ENCODE measurements at places on chromosomes 1 and 21.
A peak's percentile ranks its signal among the peaks of the same experiment; 100 is the strongest.

DNA sequence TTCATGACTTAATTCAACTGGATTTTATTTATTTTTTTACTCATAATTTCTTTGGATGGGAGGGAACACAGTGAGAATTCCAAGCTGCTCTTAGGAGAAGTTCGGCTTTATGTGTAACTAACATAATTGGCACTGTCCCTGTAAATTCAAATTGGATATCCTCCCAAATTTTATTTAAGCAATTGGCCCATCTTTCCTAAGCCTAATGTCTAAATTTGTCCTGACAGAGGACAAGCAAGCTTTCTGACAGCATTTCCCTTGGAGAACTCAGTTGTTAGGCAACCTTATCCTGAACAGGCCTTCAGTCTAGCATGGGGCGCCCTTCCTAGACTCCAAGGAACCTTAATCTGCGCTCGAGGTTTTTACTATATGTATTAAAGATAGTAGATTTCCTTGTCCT, 550.3 kb downstream of the NUF2 start:
- DNase-seq = no peak

GRCh38 chr1:69648486-69648885, 80.8 kb downstream of the LRRC7 start:
- DNase-seq = no peak

GRCh38 chr1:81493102-81493869, 307.4 kb upstream of the ADGRL2 start:
- no peak for DNase-seq

GRCh38 chr1:73821520-73821919, 376.5 kb downstream of the LRRIQ3 start:
- DNase-seq = no peak

DNA sequence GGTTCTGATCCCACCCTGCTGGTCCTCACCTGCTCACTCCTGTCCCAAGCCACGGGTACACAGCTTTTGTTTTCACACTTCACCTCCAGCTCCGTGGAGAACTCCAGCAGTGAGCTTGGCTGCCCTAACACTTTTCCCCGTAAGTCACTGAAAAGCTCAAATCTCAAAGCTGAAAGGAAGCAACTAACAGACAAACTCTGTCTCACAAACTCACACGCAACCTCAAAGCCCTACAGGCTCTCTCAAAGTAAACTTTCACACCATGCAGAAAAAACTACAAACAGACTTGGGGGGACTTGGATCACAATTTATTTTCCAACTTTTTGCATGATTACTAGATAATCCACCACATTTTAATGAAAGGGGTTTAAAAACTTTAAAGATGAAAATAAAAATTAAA, 88.3 kb downstream of the AK5 start:
- no peak for DNase-seq

DNA sequence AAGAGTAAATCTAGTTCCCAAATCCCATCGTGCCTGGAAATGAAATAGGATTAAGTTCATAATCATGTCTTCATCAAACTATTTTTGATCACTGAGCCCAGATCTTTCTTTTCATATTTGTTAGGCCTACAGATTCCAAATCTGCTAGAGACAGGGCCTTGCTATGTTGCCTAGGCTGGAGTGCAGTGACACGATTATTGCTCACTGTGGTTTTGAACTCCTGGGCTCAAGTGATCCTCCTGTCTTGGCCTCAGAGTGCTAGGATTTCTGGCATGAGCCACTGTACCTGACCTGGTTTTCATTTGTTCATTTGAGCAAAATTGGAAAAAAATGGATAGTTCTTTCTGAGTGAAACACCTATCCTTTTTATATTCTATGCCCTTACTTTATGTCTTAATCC, 28.0 kb upstream of the DIPK1A start:
- no peak for DNase-seq

DNA sequence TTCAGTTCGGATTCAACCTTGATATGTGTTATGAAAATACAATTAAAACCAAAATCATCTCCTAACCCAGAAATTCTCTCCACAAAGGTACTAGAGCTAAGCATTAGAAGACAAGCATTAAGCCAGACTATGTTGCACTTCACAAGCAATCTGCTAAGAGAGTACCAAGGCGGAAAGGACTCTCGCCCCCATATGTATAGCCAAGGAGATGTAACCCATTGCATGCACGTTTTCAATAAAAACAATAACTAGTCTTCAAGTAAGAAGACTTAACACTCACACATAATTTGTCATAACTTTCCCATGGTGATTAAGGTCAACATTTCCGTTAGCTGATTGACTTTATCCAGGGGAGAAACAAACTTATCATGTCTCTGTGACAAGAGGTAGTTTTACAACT, 27.6 kb upstream of the PTPRC start:
- DNase-seq = no peak

DNA sequence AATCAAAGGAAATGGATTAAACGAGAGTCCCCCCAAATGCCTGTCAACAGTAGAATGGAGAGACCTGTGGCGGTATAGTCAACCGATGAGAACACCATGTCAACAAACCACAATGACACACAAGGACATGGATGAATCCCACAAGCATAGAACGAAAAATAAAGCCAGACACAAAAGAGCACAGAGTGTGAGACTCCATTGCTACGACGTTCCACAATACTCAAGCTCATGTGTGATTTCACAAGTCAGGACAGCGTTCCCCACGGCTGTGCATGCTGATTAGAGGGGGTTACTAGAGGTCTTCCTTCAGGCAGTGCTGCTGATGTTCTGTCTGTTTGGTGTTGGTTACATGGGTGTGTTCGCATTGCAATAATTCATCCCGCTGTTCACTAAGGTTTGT, 5.8 kb upstream of the PLA2G2D start:
- DNase-seq = no peak

GRCh38 chr1:107677697-107678096, 287.3 kb downstream of the VAV3 start:
- no peak for DNase-seq

- DNase-seq = no peak
These were observed 122.6 kb downstream of the NTNG1 start for GRCh38 chr1:107263291-107263915.

DNA sequence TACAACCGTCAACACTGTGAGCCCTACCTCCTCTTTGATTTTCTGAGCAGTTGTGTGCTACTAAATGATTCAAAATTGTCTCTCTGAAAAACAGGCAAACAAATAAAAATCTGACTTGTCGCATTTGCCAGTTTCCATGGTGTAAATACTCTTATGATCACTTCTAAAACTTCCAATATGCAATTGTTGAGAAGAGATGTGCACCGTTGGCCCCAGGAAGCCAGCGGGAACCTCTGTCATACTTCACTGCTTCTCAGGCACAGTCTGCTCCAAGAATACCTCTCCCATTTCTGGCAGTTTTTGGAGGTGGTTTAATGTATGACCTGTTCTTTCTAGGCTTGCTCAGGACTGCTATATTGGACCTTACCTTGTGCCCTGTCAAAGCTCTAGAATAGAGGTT, 196.0 kb upstream of the NCAM2 start:
- no peak for DNase-seq

GRCh38 chr1:53062708-53063591, 937 bp downstream of the PODN start:
- no peak for DNase-seq

- no peak for DNase-seq
These were observed 222.4 kb upstream of the B3GALT2 start for GRCh38 chr1:193408782-193409293.

DNA sequence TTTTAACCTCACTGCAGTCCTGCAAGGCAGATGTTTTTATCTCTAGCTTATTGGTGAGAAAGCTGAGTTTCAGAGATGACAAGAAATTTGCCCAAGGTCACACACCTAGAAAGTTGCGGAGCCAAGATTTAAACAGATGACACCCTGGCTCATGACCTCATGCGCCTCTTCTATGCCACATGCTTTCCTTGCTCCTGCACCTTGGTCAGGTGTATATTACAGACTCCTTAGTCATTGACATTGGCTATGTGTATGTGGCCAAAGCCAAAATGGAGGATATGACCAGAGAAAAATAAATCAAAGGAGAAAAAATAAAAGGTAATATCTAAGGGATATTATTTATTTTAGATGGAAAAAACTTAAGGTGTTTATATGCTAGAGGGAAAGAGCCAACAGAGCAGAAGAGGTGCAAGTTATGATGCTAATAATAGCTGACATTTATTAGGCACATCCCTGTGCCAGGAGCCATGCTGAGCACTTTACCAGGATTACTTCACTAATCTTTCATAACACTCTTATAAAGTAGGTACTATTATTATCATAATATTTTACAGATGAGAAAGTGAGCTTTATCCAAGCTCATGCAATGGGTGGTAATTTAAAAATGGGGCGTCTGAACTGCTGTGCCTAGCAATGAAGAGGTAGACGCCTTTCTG, 13.8 kb upstream of the MYOC start:
- DNase-seq = no peak

GRCh38 chr1:1202831-1203560, 3.4 kb downstream of the TNFRSF18 start:
- DNase-seq = no peak

GRCh38 chr1:100941098-100941527, 45.2 kb downstream of the SLC30A7 start:
- no peak for DNase-seq

DNA sequence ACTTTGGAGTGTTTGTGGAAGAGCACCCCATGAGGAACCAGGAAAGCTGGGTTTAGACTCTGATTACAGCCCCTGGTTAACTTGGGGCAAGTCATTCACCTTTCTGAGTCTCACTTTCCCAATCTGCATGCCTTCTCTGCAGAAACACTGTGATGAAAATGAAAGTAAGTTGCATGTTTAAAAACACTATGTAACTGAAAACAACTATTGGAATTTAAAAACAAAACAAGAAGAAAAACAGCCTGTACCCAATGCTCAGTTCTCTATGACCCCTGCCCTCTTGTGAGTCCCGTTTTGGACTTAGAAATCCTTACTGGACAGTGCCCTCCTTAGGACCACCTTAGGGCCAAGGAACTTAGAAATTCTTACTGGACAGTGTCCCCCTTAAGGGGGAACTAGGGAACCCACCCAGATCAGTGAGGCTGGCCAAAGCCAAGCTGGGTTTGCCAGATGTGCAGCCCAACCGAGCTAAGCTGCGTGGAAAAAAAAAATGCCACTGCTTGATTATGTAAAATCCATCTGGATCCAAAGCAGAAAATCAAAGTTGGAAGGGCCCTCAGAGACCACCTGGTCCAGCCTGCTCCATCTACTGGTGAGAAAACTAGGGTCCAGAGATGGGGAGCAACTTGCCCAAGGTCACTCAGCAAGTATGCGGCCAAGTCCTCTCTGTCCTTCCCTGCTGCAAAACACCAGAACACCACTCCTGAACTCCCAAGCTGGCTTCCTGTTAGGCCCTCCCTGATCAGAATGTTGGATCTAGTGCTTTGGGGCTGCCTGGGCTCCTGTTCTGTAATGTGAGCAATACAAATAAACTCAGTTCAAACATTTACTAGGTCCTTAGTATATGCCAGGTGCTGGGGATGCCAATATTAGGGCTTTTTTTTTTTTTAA, 77.7 kb downstream of the MRPL37 start:
- no peak for DNase-seq

- DNase-seq = no peak
These were observed 14.9 kb downstream of the IL20 start for GRCh38 chr1:206880314-206880713.

DNA sequence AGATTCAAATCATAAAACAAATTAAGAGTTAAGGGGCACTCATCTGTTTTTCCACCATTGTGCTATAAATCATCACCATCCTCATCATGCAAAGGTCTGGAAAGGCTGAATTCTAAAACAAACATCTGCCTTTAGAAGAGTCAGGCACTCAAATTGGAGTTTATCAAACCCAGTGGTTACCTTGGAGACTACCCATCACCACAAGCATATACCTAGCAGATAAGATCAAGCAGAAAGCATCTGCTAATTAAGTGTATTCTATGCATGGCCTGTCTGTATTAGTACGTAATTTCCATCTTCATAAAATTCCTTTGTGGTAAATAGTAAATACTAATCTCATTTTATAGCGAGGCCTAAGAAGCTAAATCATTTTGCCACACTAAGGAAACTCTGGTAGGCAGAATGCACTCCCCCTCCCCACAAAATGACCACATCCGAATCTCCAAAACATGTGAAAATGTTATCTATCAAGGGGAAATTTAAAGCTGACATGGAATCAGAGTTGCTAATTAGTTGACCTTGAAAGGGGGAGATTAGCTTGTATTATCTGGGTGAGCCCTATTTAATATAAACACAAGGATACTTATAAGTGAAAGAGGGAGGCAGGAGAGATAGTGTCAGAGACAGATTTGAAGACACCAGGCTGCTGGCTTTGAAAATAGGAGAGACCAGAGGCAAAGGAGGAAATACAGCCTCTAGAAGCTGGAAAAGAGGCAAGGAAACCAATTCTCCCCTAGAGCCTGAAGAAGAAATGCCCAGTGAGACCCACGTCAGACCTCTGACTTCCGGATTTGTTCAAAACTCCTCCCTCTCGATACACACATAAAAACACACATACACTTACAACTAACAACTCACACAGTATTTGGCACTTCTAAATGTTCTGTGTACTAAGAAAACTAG, 23.2 kb downstream of the ARID4B start:
- DNase-seq = peak; percentile 36

DNA sequence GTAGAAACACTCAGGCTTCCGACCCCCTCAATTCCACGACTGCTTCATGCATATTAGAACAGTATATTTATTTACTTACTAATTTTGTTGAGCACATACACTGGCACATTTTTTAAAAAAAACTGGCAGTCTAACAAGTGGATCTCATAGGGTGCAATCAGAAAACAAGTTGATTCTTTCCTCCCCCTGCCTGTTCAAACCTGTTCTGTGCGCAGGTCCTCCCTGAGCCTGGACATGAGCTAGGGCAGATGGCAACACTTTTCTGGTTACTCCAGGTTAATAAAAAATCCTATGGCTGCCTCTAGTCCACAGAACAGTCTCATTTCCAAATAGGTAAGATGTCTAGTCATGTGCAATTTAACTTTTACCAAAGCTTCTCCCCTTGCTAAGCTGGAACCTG, 18.6 kb downstream of the HSD11B1 start:
- DNase-seq = no peak

DNA sequence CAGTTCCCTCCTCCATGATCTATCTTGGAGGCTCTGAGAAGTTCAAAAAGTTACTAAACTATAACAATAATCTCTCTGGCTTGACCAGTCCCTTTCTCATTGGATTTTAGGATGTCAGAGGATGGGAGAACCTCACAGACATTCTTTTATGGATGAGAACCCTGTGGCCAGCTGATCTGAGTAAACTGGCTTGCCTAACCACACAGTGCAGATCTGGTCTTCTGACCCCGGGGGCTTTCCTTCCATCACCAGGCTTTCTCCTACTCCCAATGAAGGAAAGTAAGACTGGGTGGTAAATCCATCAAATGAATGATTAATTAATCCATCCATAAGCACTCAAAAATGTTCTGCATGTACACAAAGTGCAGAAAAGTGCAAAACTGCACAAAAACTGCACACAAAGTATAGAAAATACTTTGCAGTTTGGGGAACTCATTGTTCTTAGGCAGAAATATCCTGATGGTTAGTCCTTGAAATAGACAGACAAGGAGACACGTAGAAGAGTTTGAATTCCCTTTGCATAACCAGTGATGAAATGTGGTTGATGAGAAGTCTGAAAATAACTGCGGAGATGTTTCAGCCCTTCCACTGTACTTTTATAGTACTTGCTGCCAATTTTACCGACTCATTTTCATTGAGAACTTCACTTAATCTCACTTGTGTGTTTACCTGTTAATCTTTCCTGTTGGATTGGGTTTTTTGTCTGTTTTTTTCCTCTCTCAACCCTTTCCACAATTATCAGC, 2.5 kb upstream of the F3 start:
- no peak for DNase-seq
